ENCODE measurements at places on chromosomes 13 and 19.

DNA sequence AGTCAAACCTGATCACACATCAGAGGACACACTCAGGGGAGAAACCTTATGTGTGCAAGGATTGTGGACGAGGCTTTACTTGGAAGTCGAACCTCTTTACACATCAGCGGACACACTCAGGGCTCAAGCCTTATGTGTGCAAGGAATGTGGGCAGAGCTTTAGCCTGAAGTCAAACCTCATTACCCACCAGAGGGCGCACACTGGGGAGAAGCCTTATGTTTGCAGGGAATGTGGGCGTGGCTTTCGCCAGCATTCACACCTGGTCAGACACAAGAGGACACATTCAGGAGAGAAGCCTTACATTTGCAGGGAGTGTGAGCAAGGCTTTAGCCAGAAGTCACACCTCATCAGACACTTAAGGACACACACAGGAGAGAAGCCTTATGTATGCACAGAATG is 8.2 kb upstream of the ZNF527 start:
- no peak for DNase-seq

DNA sequence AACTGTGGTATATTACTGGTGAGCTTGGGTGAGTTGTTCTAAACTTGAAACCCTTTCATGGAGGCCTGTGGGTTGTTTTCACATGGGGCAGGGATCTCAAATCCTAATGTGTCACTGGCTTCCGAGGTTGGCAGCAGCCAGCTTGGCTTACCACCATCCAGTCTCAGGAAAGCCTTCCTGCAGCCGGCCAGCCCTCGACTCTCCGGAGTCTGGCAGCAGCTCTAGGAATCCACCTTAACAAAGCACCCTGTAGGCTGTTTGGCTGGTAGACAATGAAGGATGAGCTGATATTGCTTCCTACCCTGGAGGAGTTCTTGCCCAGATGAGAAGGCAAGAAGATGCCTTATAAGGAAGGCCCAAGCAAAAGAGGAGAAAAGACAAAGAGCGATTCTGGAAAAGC is 188.3 kb downstream of the KLF12 start:
- DNase-seq = no peak

- peak; percentile 91 for DNase-seq
Measured at GRCh38 chr19:19120308-19121231, 17.7 kb downstream of the TMEM161A start.

DNA sequence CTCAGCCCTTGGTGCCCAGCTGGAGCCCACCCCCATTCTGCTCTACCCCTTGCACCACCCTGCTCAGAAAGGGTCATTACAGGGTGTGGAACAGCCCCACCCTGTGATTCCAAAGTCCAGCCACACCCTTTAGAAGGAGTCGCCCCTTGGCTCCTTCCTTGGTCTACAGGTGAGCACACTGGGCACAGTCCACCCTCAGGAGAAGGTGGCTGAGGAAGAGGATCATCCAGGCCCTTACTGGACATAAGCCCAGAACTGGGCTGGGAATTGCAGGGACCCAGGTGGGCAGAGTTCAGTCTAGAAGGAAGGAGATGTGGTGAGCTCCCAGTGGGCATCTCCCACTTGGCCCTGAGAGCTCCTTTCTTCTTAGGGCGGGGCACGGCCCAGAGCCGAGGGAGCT is 8.6 kb downstream of the SLC46A3 start:
- DNase-seq = no peak

DNA sequence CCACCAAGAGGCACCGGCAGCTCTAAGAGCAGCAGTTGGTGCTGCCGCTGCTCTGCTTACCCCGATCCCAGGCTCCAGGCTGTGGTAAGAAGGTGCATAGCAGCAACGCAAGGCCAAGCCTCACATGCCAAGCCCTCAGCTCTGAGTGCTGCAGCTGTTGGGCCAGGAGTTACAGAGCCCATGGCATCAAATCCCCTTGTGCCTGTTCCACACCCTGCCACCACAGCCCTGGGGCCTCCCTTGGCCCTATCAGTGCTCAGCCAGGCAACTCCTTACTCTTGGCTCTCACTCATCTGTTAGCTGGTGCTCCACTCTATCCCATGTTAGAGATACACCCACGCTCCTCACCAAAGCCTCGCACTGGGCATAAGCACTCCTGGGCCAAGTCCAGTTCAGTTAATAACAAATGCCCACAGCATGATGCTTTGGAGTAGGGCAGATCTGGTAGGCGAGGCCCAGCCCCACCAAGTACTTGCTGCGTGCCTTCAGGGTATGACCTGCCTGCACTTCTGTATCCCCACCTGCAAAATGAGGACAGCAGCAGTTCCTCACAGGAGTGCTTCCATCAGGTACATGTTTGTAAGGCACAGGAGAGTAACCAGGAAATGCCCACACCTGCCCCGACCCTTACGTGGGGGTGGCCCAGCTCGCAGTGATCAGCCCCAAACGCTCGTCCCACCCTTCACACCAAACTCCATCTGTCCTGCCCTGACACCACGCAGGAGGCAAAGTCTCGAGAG is 16.2 kb downstream of the AKAP8L start:
- DNase-seq = no peak

DNA sequence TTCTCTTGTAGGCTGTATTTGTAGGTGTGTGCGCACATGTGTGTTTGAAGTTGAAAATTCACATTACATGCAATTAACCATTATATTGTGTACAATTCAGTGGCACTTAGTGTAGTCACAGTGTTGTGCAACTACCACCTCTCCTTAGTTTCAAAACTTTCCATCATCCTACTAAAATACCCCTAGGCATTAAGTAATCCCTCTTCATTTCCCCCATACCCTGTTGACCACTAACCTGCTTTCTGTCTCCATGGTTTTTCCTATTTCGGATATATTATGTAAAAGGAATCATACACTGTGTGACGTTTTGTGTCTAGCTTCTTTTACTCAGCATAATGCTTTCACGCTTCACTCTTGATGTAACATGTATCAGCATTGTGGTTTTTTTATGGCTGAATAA is 16.1 kb downstream of the LSM14A start:
- DNase-seq = no peak

- peak; percentile 87 for DNase-seq
Measured at GRCh38 chr13:78147905-78148304, 229.3 kb upstream of the EDNRB start.

- DNase-seq = peak; percentile 98
Measured at GRCh38 chr13:21069561-21070004, 8.2 kb upstream of the LATS2 start.

DNA sequence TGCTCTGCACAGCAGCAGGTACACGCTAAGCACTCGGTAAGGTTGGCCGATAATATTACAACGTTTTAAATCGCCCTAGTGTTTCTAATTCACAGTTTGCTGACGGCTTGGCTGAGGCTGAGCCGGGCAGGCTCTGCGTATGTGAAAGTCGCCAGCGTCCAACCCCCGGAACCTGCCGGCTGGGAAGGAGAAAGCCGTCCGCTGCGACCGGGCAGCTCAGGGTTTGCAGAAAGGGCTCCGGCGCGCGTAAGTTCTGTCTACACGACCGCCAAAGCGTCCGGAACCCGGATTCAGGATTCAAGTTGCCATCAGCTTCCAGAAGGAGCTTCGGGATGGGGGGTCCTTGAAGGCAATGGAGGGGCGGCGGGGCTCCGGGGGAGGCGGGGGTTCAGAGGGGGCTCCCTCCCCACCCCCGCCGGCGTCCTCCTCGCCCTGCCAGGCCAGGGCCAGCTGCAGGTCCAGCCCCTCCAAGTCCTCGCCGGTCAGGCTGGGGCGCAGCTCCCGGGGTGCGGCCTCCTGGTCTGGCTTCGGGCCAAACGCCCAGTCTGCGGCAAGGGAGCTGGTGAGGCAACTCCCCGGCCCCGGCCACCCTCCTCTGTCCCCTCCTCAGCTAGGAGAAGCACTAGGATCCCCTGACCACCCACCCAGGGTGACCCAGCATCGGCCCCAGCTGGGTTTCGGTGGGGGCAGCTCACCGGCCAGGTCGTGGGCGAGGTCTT is 575 bp downstream of the SMIM44 start:
- DNase-seq = no peak

DNA sequence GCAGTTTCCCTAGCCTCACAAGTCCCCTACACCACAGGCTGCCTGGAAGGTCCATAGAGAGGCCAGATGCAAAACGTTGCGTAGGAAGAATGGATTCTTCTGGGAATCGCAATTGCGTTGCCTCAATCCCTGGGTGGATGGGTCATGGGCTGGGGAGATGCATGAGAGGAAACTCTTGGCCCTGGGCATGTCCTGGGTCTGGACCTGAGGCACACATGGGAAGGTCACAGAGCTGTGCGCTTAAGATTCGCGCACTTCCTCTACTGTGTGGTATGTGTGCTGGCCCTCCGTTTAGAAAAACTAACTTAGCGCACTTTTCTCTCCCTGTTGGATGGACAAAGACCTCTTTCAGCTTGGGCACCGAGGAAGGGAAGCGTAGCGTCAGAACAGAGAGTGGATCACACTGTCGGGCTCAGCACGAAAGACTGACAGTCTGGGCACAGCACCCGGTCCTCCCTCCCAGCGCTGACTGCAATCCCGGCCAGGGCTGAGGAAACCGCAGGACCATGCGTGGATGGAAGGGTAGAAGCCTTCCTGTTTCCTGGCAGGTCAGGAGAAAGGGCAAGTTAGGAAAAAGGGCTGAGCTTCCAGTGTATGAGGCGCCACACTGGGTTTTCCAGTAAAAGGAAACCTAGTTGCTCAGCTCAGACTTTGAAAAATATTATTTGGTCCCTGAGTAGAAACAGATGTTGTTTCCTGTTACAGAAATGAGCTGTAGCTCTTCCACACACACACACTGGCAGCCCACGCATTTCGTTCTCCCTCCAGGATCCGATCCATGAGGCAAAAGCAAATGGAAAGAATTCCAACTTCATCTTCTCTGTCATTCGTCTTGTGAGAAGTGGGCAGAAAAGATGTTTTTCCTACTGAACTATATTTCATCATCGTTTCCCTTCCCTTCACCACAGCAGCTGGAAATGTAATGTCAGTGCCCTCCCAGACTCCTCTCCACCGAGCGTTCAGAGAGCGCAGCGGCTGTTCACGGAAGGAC is 86.0 kb downstream of the ING1 start:
- DNase-seq = peak; percentile 91

- DNase-seq = no peak
Measured at GRCh38 chr19:32921624-32922023, 50.1 kb downstream of the CEP89 start.

GRCh38 chr19:47407417-47407774 is 11.9 kb downstream of the MEIS3 start:
- no peak for DNase-seq

DNA sequence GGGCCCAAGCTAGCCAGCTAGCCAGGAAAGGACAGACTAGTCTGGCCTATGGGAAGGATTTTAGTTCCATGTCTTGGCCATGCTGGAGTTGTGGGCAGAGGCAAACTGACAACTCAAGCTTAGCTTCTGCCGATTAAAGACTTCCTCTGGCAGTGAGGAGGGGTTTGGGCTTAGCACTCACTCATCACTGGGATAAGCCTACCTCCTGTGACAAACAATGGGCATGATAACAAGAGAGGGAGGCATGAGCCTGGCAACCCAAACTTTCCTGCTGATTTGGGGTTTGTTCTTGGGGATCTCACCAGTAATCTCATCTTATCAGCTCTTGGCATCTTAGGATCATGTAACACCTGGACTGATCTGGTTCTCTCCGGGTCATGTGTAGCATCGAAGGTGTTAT is 83.6 kb downstream of the KL start:
- no peak for DNase-seq

GRCh38 chr19:56403764-56404704 is at the start of gene ZNF583:
Gene ZNF583 (plus strand): TSS chr19:56404332. CDS start chr19:56407115, 2,783 bp downstream.
- DNase-seq = peak; percentile 97

DNA sequence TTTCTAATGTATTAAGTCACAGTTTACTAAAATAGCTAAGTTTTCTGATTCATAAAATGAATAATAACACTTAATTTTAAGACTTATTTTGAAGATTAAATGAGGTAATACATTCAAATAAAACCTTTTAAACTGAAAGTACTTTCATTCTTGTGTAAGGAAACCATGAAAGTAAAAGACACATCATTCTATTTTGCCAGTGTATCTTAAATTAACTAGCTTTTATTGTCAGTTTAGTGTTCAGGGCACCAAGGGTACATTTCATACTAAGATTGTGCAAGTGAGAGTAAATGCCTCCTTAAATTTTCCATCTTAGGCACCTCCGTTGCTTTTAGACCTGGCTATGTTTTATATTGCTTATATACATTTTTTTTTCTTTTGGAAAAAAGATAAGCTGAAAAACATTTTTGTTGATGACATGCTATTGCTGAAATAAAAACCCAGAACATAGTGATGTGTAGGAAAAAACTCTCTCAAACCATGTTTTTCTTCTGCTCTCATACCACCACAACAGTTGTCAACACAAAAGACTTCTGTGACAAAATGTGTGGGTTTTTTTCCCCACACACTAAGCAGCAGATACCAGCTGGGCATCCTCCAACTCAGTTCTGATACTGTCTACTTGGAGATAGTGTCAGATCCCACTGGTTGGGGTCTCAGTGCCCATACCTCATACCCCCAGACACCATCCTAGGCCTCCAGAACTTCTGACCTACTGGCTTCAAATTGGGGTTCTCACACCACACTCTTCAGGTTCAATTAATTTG is 30.7 kb upstream of the LPAR6 start:
- DNase-seq = no peak

- no peak for DNase-seq
Measured at GRCh38 chr13:40233731-40234195, 432.7 kb downstream of the FOXO1 start.

DNA sequence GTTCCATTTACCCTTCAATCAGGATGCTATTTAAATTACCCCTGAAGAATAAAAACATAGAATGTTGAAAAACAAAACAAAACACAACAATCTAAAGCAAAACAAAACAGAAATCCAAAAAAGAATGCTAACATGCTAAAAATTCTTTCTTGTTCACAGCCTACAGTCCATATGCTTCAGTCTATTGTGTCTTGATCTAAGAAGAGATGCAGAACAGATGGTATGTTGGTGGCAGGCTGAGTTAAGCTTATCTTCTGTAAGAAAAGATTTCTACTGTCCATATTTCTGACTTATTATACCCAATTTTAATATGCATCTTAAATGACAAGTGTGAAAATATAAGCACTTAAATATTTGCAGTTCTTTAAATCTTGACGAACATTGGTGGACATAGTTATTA is 356.1 kb upstream of the SLITRK1 start:
- DNase-seq = no peak

- DNase-seq = no peak
Measured at GRCh38 chr13:112849500-112849899, 119.5 kb upstream of the MCF2L start.

- peak; percentile 29 for DNase-seq
Measured at GRCh38 chr13:74389056-74389455, 254.9 kb upstream of the KLF12 start.

GRCh38 chr19:31355665-31356289 is 6.5 kb upstream of the TSHZ3 start:
- no peak for DNase-seq

Data from fibroblast of skin of abdomen (primary cell).